ENCODE measurements at places on chromosomes 4 and X. TPM values are rescaled to one million over a fixed set of nuclear protein-coding genes. Genes with fewer than 3 reads are reported as not detected.
A peak's percentile ranks its signal among the peaks of the same experiment; 100 is the strongest.

- H3K4me1 ChIP-seq, result no peaks in the 10 kb centered on the region
- H3K4me3 ChIP-seq, result no peak overlapping the region
- no peak overlapping the region for H3K27ac ChIP-seq
- H3K36me3 ChIP-seq, result no peaks in the 10 kb centered on the region
Measured at GRCh38 chrX:11954176-11954575, 184.1 kb upstream of the FRMPD4 start.

DNA sequence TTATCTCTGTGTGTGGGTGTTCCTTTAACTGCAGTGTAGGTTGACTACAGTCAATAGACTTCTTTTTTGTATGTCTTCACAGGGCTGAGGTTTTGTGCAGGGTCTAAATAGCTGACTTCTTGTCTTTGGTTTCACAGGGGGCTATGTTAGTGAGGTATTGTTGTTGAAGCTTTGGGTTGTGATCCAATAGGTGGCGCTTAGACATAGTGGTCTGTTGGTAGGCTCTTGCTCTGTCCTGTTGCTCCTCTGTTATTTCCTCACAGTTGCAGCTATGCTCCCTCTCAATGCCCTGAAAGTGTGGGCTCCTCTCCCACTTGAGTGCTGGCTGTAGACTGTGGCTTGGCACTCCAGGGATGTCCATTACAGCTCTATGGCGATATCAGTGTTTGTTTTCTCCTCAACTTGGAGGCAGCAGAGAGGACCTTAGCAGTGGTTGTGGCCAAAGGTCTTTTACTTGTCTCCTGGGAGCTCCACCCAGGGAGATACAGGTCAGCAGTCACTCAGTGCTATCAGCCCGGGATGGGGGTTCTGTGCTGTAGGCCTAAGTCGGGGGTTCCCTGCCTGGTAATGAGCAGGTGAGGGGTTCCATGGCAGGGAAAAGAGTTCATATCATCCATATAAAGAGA is 14.0 kb downstream of the POF1B start:
- no peaks in the 10 kb centered on the region for H3K36me3 ChIP-seq
- no peaks in the 10 kb centered on the region for H3K27me3 ChIP-seq
- no peak overlapping the region for H3K27ac ChIP-seq
- no peak for DNase-seq
- H3K4me3 ChIP-seq, result no peak overlapping the region

ZFP92 gene
- 0.08 TPM for total RNA-seq

GRCh38 chr4:128924951-128925350 is 115.5 kb downstream of the JADE1 start:
- no peak overlapping the region for H3K27ac ChIP-seq
- H3K36me3 ChIP-seq, result peaks cover 2% of the 10 kb centered on the region
- H3K27me3 ChIP-seq, result no peaks in the 10 kb centered on the region

PAGE4 gene
- not detected for total RNA-seq

DNA sequence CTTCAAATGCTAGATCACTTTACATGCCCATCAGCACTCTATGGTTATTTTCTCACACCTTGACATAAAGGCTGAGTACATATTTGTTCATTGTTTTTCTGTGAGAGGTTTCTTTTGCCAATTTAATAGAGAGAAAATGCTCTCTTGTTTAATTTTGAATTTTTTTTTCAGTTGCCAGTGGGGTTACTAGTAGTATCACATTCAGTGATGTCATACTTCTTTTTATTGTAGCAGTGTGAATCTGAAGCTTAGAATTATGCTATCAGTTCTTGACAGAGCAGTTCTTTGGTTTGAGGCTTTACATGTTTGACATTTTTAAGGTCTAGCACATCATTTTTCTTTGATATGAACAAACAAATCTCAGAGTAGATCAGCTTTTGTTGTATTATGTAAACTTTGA is 185.4 kb downstream of the NWD2 start:
- H3K4me1 ChIP-seq, result no peaks in the 10 kb centered on the region
- H3K27ac ChIP-seq, result no peak overlapping the region
- H3K36me3 ChIP-seq, result no peaks in the 10 kb centered on the region
- no peaks in the 10 kb centered on the region for H3K27me3 ChIP-seq
- H3K4me3 ChIP-seq, result no peak overlapping the region

DNA sequence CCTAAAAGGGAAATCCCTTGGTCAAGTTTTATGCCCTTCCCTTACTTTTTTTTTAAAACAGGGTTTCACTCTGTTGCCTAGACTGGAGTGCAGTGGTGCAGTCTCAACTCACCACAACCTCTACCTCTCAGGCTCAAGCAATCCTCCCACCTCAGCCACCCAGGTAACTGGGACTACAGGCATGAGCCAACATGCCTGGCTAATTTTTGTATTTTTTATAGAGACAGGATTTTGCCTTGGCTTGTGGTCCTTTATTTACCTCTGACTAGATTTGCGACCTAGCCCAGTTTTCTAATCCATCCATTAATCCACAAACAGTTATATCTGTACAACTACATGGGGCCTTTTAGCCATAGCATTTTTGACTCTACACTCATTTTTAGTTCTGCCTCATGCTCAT is 23.7 kb downstream of the CDS1 start:
- no peaks in the 10 kb centered on the region for H3K4me1 ChIP-seq
- no peaks in the 10 kb centered on the region for H3K36me3 ChIP-seq
- H3K27ac ChIP-seq, result no peak overlapping the region
- H3K27me3 ChIP-seq, result no peaks in the 10 kb centered on the region

GRCh38 chrX:41553688-41554087 is 106.5 kb downstream of the NYX start:
- H3K27ac ChIP-seq, result no peak overlapping the region
- H3K4me1 ChIP-seq, result peaks cover 6% of the 10 kb centered on the region
- peaks cover 14% of the 10 kb centered on the region for H3K36me3 ChIP-seq
- no peak overlapping the region for H3K4me3 ChIP-seq

- no peaks in the 10 kb centered on the region for H3K4me1 ChIP-seq
- no peak for DNase-seq
- no peaks in the 10 kb centered on the region for H3K27me3 ChIP-seq
- H3K4me3 ChIP-seq, result no peak overlapping the region
Measured at GRCh38 chr4:2183394-2183793, 58.5 kb downstream of the HAUS3 start.

DNA sequence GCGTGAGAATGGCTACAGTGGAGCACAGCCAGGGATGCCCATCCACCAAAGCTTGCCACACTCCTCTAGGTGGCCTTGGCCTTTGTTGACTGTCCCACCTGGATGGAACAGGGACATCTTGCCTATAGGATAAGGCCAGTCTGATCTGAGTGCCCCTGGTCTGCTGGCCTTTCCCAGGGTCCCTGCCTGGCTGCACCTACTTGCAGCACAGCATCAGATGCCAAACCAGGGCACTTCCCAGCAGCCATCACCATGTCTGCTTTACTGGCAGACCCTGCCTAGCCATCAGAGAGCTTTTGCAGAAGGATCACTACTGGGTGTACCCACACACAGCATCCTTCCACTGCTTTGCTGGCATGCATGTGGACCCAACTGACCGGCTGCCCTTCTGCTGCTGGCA is 143.2 kb downstream of the GABRA3 start:
- no peaks in the 10 kb centered on the region for H3K4me1 ChIP-seq
- H3K4me3 ChIP-seq, result no peak overlapping the region
- no peak for DNase-seq
- no peaks in the 10 kb centered on the region for H3K36me3 ChIP-seq
- no peak overlapping the region for H3K27ac ChIP-seq

TLL1 gene
- not detected for total RNA-seq

DNA sequence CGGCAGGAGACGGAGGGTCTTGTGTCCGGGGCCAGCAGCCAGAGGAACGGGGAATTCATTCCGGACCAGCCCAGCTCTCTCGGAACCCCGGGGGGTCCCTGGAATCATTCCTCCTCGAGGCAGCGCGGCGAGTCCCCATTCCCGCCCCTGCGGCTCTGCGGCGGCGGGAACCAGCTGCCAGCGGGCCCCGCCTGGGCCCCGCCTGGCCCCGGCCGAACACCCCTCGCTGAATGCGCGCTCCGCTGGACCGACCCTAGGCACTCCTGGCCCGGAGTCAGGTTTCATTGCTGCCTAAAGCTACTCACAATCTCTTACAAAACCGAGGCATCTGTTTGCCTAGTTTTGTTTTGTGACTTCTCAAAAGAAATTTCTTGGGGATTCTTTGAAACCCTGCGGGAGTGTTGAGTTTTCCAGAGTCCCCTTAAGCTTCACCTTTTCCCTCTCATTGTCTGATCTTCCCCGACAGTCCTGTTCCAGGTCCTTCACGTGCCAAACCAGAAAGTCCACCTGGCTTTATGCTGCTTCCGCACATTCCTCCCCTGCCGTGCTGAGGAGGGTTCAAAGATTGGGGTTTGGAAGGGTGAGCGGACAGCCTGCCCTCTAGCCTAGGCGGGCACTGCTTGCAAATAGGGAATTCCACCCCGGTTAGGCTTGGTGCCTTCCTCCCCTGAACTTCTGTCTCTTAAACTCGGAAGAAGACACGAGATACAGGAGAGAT is 789 bp downstream of the ARHGAP10 start:
- H3K27me3 ChIP-seq, result no peaks in the 10 kb centered on the region
- no peaks in the 10 kb centered on the region for H3K36me3 ChIP-seq
- peak overlapping the region; percentile 83 for H3K4me3 ChIP-seq
- peak overlapping the region; percentile 39 for H3K27ac ChIP-seq

POU3F4 gene
- not detected for total RNA-seq

- no peak for DNase-seq
- no peaks in the 10 kb centered on the region for H3K27me3 ChIP-seq
- H3K27ac ChIP-seq, result no peak overlapping the region
- no peak overlapping the region for H3K4me3 ChIP-seq
Measured at GRCh38 chrX:121642415-121642814, 595.0 kb downstream of the GLUD2 start.

DNA sequence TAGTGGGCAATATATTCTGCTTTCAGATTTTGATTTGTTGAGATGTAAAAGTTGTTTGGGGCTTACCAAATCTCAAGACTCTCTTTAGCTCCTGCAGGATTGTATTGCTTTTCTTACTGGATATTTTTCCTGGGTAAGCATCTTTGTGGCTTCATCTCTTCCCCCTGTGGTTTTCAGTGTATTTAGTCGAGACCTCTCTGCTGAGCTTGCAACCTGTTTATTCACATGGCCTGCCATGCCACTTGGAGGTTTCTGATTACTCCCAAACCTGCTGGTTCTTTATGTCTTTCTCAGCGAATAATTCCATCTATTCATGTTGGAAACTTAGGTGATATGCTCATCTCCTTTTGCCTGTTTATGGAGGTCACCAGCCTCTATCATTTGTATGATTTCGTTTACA is 10.9 kb downstream of the CCNG2 start:
- H3K36me3 ChIP-seq, result peaks cover 42% of the 10 kb centered on the region
- H3K4me1 ChIP-seq, result no peaks in the 10 kb centered on the region
- no peaks in the 10 kb centered on the region for H3K27me3 ChIP-seq
- H3K27ac ChIP-seq, result no peak overlapping the region
